Germinal center (tissue), 1 donor: ENCODE measurements at places on chromosomes 2 and 18.

GRCh38 chr18:12703664-12704063 lies 822 bp downstream of the PSMG2 start:
- DNase-seq, result peak; percentile 9

DNA sequence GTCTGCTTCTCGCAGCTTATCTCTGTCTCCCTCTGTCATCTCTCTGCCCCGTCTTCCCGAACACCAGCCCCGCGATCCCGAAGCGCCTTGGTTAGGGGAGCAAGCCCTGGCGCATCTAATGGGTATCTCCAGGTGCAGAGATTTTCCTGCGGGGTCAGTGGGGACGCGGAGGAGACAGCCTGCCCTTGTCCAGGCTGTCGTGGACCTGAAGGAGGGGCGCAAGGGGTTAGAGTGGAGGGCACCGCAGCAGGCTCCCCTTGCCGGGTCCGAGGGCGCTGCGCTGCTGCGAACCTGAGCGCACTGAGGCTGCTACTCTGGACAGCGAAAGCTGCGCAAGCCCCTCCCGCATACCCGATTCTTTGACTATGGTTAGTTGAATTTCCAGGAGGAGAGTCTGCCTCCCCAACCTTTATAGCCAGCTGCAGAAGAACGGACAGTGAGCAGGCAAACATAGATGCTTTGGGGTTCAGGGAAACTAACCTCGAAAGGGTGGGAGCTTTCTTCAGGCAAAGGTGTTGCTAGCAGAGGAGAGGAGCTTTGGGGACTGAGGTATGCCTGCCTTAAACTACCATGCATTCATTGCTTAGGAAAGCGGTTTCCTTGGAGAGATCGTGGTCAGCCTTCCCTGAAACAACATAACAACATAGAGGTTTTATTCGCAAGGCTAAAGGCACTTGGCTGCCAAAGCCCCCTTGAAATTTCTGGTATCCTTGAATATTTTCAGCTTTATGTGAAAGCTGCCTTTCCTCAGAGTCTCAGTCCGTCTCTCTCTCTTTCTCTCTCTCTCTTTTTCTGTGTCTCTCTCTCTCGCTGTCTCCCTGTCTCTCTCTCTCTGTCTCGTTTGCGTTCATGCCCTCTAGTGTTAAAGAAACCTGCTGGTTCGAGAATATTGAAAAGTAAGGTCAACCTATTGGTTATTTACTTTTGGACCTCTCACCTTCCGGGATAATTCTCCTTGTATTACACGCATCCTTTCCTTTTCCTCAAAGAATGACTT lies 1.6 kb downstream of the GALNT13 start:
- DNase-seq, result no peak

GRCh38 chr18:13381944-13382365 lies 163.4 kb downstream of the LDLRAD4 start:
- peak; percentile 49 for DNase-seq

- DNase-seq, result peak; percentile 25
These were observed 35.0 kb upstream of the PSMD14 start for GRCh38 chr2:161273038-161273760.

DNA sequence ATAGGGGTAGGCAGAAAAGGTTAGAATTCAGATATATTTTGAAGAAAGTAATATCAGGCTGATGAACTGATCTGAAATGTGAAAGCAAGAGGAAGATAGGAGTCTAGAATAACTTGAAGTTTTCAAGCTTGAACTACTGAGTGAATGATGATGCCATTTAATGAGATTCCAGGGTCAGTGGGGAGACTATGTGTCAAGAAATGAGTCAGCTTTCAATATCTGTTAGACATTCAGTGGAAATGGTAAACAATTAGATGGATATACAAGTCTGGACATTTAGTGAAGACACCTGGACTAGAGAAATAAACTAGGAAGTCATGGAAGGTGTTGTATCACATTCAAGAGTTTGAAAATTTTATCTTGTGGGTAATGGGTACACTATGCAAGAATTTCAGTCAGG lies 326.9 kb downstream of the FSIP2 start:
- no peak for DNase-seq

DNA sequence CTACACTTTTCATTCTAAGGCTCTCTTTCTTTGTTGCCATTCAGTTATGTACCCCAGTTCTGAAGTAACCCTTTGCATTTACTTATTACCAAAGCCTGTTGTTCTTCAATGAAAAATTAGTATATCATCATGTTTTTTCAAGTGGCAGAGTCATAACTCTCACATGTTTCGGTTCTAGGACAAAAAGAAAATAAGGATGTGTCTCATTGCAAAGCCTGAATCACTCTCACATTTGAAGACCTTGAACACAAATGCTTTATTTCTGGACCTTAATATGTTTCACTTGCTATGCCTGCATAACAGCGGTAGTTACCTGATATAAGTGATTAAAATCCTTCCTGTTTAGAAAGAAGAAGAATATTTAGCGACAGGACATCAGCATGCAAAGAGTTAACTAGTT lies 49.1 kb downstream of the ZEB2 start:
- DNase-seq, result no peak

GRCh38 chr2:10079266-10079869 lies 843 bp downstream of the CYS1 start:
- DNase-seq, result peak; percentile 50

DNA sequence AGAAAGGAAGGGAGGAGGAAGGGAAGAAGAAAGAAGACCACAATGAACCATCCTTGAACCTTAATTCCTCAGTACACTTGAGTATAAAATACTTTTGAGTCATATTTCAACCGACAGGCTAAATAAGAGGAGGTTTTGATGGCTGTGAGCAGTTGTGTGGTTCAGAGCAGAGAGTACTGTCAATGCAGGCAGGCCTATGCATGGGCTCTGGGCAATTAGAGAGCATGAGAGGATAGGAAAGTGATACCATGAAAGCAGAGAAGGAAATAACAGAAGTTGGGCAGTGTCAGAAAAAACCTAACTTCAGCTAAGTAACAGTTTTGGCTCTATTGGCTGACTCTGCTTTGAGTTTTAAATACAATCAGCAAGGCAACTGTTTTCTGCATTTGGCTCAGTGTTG lies 123.6 kb upstream of the STK17B start:
- DNase-seq, result no peak

GRCh38 chr2:235508371-235509160 lies 14.7 kb downstream of the AGAP1 start:
- no peak for DNase-seq

DNA sequence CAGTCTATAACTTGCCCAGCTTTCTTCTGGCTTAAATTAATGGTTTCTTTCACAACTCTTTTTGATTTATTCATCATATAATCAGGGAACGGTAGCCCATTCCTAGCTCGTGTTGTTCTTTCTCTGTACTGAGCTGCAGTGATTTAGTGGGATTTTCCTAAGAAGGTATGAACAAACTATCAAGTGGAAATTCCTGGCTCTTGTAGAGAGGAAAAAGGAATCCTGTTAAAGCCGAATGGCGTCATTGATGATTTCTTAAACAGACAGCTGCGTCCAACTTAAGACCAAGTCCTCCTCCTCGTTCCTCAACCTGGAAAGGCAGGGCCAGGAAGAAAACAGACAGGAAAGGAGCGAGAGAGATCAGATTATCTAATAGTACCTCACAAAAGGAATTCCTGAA lies 69.2 kb upstream of the CABLES1 start:
- no peak for DNase-seq

DNA sequence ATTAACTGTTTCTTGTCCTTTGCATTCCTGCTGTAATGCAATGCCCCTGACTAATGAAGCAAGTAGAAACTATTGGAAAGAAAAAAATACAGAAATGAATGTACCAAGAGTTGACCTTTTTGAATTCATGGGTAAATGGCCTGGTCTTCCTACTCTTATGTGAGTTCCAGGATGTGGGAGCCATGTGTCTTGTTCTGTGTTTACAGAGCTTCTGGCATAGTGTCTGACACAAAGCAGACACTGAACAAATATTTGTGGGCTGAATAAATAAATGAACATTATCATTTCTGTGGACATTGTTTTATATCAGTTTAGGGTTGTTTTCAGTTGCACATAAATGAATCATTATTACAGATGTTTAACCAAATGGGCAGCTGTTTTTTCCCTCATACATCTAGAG lies 155.5 kb downstream of the CD8B2 start:
- DNase-seq, result no peak

GRCh38 chr2:203361922-203362321 lies 33.7 kb downstream of the ABI2 start:
- DNase-seq, result no peak

GRCh38 chr2:239801404-239802184 lies 223.5 kb downstream of the NDUFA10 start:
- no peak for DNase-seq

DNA sequence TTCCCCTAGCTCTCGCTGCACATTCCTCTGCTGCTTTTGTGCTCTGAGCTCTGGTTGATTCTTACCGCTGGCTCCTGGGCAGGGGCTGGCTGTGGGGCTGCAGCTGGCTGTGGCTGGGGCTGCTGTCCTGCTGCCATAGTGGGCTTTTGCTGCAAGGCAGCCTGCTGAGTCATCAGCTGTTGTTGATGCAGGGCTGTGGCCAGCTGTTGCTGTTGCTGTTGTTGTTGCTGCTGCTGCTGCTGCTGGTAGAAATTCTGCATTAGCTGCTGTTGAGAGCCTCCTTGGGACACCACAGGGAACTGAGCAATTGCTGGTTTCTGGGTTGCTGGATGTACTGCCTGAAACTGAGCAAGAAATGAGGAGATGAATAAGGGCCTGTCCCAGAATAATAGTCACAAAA lies 77.2 kb upstream of the NFU1 start:
- DNase-seq, result no peak

GRCh38 chr2:64980183-64980582 lies 9.0 kb upstream of the SLC1A4 start:
- no peak for DNase-seq

DNA sequence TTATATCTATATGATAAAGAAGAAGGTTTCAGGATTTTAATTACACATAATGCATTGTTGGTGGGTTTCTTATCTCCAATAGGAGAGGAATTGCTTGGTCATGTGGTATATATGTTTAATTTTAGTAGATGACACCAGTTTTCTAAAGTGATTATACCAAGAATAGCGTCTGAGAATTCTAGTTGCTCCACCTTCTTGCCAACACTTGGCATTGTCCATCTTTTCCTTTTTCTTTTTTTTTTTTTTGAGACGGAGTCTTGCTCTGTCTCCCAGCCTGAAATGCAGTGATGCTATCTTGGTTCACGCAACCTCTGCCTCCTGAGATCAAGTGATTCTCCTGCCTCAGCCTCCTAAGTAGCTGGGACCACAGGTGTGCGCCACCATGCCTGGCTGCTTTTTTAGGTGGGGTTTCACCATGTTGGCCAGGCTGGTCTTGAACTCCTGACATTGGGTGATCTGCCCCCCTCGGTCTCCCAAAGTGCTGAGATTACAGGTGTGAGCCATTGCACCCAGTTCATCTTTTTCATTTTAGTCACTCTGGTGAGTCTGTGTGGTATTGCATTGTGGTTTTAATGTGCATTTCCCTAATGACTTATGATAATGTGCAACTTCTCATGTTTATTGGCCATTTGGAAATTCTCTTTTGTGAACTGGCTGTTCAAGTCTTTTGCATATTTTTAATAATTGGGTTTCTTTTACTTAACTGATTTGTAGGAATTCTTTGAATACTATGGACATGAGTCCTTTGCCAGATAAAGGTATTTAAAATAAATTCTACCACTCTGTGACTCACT lies 37.3 kb upstream of the ZNF512 start:
- no peak for DNase-seq

DNA sequence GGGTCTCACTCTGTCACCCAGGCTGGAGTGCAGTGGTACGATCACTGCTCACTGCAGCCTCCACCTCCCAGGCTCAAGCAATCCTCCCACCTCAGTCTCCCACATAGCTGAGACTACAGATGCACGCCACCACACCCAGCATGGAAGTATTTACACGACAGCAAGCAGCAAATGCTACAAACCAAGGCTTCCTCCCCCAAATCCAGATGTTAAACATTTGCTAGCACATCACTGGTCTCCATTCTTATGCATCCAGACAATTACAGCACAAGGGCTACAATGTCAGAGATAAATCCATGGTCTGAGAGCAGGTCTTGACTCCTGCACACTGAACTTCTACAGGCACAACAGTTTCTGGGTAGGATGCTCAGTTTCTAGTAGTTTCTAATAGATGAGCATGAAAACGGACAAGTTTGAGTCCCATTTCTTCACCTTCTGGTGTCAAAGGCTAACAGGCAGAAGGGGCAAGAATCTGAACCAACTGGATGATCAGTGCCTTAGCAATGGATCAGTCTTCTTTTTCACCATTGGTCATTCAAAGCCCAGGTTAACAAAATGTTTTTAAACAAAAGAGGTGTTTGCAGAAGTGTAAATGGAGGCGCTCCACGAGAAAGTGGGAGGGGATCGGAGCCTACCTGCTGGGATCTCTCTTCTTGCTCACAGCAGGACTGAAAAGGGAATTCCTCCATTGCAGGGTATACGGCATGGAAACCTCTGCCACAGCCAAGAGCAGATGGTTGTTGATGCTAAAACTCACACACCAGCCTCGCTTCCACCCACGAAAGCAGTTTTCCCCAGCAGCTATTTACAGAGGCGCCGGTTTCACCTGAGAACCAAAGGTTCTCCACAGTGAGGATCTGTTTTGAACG lies 135.0 kb upstream of the ARL4C start:
- no peak for DNase-seq
